ENCODE measurements at places on chromosomes 7 and 10.

DNA sequence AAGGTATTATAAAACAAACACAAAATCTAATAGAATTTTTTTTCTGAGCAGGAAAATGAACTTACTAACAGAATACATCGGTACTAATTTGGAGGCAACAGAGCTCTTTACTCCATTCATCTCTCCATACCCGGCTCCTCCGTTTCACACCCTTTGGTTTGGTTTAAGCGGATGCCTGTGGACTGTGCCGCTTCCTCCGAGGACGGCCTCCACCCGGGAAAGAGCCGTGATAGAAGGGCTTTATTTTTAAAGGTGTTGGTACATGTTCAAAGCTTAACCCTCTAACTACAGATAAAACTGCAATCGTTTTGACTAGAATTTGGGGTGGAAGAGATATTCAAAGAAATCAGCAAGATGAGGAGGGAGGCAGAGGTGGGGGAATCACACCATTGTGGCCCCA, 1.9 kb downstream of the VIPR2 start:
- DNase-seq, result no peak

DNA sequence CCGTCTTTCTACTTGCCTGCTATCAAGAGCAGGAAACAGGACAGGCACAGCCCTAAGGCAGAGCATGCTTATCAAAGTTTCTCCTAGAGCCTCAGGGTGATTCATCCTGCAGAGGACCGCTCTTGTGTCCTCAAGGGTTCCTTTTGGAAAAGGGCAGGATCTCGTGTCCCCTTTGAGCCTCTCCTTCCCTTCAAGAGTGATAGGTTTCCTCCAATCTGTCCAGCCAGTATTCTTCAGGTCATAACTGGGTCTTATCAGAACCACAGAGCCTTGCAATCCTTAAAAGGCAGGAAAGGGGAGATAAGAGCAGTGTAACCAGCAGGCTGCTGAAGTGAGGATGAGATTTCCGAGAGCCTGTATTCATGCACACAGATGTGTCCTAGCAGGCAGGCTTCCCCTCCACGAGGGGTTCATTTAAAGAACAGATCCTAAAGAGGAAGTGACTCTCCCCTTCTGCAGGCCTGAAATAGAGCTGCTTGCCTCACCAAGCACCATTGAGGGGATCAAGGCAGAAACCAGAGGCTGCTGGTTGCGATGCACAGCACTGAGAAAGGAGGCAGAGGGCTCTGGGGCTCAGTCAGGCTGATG, 90.5 kb upstream of the SVIL start:
- DNase-seq, result no peak

- DNase-seq, result no peak
Measured at GRCh38 chr10:124056337-124056980, 36.9 kb downstream of the CHST15 start.

DNA sequence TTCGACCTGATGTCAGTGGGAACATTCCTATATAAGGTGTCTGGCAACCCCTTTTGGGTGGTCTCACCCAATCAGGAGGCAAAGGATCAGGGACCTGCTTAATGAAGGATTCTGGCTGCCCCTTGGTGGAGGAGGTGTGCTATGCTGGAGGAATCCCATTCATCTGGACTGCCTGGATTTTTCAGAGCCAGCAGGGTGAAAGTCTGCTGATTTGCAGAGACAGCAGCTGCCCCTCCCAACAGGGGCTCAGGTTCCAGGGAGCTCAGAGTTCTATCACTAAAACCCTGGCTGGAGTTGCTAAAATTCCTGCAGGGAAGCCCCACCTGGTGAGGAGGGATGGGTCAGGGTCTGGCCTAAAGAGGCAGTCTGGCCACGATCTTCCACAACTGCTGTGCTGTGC, 398.5 kb upstream of the CNTNAP2 start:
- DNase-seq, result no peak

Data from GM04503 (cell line).